ENCODE measurements at places on chromosomes 2 and 18.

GRCh38 chr18:34650121-34650545, 60.0 kb upstream of the DTNA start:
- peak; percentile 67 for DNase-seq

DNA sequence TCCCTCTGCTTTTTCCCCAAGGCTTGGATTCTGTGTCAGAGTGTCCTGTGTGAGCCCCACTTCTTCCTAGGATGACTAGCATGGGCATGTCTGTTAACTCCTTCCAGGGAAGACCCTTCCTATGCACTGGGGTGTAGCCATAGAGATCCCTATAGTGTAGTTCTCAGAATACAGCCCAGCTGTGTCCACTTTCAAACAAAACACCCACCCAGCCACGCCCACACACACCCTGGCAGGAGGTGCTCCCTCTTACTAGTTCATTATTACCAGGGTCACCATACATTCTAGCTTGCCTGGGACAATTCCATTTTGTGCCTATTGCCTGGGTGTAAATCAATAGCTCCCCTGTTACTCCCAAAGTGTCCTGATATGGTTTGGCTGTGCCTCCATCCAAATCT, 195.6 kb downstream of the MYCN start:
- no peak for DNase-seq

- DNase-seq = no peak
These were observed 112.3 kb downstream of the LNPK start for GRCh38 chr2:175889701-175890302.

- DNase-seq = no peak
These were observed 111.1 kb downstream of the COL4A4 start for GRCh38 chr2:227052879-227053278.

GRCh38 chr2:134466141-134466540, 212.3 kb downstream of the MGAT5 start:
- DNase-seq = peak; percentile 16

- DNase-seq = peak; percentile 20
These were observed 511.7 kb upstream of the CNTNAP5 start for GRCh38 chr2:123513351-123513750.

- no peak for DNase-seq
These were observed 664.8 kb downstream of the DCC start for GRCh38 chr18:53004798-53005197.

DNA sequence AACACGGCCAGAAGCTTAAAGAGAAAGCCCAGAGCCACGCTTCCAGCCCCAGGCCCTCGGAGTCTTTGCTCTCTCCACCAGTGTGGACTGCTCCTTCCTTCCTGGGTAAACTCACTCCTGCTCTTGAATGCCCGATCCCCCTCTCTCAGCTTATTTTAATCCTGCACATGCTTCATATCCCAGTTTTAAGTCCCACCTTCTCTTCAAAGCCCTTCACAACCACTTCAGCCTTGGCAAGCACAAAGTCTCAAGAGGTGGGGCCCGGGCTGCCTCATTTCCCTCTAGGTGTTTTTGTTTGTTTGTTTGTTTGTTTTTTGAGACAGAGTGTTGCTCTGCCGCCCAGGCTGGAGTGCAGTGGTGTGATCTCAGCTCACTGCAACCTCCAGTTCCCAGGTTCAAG, 21.6 kb upstream of the CREG2 start:
- no peak for DNase-seq

Data from cardiac fibroblast (primary cell).